ENCODE measurements at places on chromosomes 11 and 22.

GRCh38 chr11:47987310-47987709 is 7.0 kb downstream of the PTPRJ start:
- peak; percentile 38 for ATAC-seq

DNA sequence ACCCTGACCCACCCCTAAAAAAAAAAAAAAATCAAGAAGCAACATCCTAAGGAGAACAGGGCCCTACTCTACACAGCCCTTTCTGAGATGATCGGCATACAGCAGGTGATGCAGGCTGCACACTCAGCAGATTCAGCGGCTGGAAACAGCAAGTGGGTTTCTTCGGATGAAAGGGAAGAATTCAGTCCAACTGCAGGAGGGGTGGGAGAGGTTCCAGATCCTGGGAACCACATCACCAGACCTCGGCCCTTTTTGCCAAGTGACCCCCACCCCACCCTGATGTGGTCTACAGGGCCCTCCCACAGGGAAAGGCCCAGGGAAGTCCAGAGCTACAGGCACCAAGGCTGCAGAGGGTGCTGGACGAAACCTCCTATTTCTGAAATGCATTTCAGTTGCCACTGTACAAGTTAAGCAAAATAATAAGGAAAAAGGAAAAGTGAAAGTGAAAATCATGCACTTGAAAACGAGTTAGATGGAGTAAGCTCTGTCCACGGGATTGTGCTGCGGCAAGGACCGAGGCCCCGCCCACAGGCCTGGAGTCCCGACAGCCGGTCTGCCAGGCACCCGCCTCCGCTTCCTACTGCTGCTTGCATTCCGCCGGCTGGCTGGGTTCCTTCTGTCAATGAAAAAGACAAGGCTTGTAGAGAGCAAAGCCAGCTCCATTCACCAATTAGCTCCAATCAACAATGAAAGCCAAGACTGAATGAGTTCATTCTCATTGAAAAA is 16.0 kb upstream of the PHLDA2 start:
- no peak for ATAC-seq

GRCh38 chr11:32870676-32871075 is 21.9 kb upstream of the QSER1 start:
- no peak for ATAC-seq

DNA sequence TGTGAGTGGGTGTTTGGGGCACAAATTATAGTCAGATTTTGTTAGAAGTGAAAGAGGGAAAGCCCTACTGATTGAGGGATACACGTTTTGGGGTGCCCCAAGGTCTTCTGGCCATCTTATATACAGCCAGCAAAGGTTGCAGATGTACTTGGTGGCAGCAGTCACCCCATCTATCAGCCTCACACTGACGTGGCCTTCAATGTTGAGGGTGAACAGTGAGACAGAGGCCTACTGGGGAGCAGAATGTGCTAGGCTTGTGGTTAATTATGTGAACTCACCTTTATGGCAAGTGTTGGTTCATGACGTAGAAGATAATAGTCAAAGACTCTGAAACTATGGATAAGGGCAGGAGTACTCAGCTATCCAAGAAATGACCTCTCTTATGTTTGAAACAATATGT is 121.2 kb downstream of the TRIM44 start:
- no peak for ATAC-seq

GRCh38 chr22:19766511-19767426 is 6.2 kb downstream of the TBX1 start:
- ATAC-seq: peak; percentile 61

GRCh38 chr11:32186118-32186517 is 95.2 kb downstream of the RCN1 start:
- ATAC-seq: no peak

DNA sequence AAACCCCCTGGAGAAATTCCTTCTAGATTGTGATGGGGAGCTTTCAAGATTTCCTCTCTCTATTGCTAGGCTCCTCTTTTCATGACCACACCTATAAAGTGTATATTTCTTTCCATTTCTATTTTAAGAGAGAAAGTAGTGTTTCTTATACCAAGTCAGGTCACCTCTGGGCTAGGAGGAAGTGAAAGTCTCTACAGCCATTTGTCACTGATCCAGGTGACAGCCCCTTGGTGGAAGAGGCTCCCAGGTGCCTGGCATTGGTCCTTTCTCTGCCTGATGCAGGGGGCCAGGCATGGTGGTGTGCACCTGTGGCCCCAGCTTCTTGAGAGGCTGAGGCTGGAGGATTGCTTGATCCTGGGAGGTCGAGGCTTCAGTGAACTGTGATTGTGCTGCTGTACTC is 64.7 kb downstream of the DHCR7 start:
- no peak for ATAC-seq

- no peak for ATAC-seq
Observed at GRCh38 chr11:72292106-72292785, 48.3 kb upstream of the PHOX2A start.

- no peak for ATAC-seq
Observed at GRCh38 chr11:102186551-102187191, 76.4 kb downstream of the YAP1 start.

DNA sequence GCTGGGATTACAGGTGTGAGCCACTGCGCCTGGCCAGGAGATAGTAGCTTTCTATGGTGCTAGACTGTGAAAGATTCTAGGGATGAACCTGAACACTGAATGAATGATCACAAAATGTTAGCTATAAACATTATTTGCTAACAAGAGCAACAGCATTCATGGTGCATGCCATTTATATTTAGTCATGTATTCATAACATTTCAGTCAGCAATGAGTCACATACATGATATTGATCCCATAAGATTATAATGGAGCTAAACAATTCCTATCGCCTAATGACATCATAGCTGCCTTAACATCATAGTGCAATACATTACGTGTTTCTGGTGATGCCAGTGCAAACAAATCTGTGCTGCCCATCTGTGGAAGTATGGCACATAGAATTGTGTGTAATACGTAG is 164.1 kb downstream of the ARHGAP42 start:
- ATAC-seq: no peak

GRCh38 chr11:117668321-117668751 is 128.7 kb downstream of the DSCAML1 start:
- ATAC-seq: no peak

DNA sequence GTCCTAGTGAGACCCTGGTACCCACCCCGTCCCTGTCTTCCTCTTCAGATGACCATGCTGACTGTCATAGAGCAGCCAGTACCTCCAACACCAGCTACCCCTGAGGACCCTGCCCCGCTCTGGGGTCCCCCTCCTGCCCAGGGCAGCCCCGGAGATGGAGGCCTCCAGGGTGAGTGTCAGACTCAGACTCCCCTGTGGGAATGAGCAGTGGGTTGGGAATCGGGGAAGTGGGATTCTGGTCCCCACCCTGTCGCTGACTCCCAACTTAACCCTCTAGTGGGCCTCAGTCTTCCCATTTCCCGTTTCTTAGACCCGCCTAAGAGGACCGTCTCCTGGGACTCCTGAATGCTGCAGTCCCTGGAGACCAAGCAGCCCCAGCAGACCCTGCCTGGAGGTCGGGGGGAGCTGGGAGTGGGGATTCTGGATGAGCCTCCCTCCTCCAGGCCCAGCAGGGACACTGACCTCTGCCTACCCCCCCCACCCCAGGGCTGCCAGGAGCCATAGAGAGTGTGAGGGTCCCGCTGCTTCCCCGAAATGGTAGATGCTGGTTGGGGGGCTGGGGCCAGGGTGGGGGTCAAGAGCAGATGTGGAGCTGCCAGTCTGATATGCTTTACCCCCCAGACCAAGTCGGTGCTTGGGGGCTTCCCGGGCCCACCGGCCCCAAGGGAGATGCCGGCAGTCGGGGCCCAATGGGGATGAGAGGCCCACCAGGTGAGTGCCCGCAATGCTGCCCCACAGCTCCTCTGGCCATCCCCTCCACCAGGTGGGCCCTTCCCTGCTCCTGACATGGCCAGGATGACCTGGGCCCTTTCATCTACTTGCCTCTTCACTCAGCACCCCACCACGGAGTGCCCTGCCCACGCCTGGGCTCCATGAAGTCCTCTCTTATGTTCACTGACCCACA is 25.5 kb downstream of the EMID1 start:
- no peak for ATAC-seq

GRCh38 chr11:13339195-13340153 is 61.9 kb downstream of the BMAL1 start:
- peak; percentile 35 for ATAC-seq

DNA sequence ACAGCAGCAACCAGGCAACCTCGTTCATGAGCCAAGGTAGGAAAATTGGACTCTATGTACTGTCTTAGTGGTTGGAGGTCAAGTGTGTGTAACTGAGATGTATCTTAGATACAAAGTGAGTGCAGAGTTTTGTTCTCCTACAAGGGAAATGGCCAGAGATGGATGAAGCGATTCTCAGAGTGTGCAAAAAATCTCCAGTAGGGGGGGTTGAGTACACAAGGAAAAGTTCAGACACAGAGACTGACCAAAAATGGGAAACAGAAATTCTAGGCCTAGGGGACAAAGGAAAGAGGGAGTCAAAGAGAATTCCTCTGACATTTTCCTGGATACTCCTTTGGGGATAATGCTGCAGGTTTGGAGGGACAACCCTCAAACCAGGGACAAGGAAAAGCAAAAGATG is 38.2 kb upstream of the OR5AK2 start:
- no peak for ATAC-seq

- no peak for ATAC-seq
Observed at GRCh38 chr11:100709233-100709957, 22.3 kb downstream of the ARHGAP42 start.

DNA sequence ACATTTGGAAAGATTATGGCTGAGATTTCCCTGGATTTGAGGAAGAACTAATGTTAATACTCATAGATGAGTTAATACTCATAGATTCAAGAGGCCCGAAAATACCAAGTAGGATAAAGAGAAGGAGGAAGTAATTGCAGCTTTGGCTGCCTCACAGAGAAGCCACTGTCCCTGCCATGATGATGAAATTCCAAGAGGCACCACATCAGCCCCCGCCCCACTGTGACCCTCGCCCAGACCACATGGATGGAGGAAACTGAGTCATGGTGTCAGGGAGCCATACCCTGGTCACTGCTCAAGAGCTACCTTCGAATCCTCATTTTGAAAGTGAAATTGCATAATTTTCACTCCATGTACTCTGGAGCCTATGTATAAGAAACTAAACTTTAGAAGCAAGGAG is 92.9 kb upstream of the SLC22A12 start:
- ATAC-seq: no peak

DNA sequence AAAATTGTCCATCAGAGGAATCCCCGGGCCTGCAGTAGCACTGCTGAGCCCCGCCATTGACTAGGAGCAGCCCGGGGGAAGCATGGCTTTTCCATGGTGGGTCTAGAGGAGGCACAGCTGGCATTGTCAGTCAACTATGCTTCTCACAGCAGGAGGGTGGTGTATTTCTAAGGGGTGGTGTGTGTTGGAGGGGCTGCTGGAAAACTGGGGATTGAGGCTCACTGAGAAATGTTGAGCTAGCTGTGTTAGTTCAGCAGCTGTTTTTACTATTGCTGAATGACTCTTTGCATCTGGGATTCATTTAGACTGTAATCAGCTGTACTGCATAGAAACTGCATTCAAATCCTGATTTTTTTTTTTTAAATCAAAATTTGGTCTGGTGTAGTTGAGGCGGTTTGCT is 5.6 kb downstream of the DDX10 start:
- ATAC-seq: no peak

DNA sequence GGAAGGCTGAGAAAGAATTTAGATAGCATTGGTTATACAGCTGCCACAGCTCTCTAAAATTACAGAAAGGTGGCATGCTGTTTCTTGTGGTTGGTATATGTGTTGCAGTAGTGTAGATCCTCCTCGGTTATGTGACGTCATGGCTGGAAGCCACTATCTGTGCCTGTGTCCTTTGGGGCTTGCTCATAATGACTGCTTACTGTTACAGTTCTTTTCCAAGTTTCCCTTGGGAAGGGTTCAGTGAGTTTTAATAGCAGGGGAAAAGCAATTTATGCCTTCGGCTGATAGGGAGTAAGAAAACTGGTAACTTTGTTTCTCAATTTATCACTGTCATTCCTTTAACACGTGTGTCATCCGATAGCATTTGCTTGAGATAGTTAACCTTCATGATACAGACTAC is 47.2 kb downstream of the POLD3 start:
- no peak for ATAC-seq

Data from activated CD4-positive, CD25-positive, alpha-beta regulatory T cell treated with anti-CD3 and anti-CD28 coated beads, Interleukin-2, amount 50 U/mL, for 24 hours (primary cell).